ENCODE measurements at places on chromosomes 6 and 20.

- no peak for DNase-seq
Measured at GRCh38 chr6:158417760-158418098, 105.5 kb downstream of the TULP4 start.

GRCh38 chr6:144360401-144360800 lies 75.3 kb downstream of the UTRN start:
- DNase-seq: no peak

DNA sequence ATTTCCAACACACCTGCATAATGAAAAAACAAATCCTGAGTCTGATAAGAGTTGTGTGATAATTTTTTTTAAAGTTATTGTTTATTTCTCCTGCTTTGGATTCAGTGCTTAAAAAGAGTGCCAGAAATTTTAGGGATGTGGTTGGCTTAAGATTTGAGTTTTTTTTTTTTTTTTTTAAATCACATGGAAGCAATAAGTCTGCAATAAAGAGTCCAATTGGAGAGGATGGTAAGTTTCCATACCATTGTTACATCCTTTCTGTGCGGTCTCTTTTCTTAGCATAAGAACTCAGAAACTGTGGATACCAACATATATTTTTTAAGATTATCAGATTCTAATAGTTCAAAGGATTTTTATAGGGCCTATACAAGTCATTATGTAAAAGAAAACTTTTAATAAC lies 171.0 kb downstream of the BCKDHB start:
- no peak for DNase-seq

DNA sequence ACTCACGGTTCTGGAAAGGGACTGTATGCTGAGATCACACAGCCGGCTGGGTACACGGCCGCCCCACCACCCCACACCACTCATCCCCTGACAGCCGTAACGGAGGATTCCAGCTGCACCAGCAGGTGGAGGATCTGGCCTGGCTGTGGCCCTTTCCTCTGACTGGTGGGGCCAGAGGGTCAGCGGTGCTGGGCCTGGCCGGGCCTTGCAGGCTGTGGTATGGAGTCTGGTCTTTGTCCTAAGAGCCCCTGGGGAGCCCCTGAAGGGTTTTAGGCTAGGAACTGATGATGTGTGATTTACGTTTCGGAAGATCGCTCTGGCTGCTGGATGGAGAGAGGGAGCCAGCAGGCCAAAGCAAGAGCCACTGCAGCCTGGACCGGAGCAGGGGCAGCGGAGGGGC lies 26.6 kb downstream of the NOL4L start:
- DNase-seq: no peak

DNA sequence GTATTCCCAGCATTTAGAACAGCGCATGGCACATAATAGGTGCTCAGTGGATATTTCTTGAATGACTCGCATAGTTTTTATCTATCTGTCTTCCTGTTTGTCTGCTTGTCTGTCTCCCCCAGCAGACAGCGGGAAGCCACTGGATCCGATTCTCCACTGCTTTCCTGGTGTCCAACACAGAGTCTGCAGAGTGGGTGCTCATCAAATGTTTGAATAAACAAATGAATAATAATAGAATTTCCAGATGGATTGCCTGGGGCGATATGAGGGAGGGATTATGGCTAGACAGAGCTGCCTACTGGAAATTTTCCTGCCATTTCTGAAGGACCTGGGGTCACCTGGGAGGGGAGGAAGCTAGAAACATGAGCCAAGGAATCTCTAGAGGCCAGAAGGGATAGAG lies 18.9 kb downstream of the CDH22 start:
- DNase-seq: no peak

DNA sequence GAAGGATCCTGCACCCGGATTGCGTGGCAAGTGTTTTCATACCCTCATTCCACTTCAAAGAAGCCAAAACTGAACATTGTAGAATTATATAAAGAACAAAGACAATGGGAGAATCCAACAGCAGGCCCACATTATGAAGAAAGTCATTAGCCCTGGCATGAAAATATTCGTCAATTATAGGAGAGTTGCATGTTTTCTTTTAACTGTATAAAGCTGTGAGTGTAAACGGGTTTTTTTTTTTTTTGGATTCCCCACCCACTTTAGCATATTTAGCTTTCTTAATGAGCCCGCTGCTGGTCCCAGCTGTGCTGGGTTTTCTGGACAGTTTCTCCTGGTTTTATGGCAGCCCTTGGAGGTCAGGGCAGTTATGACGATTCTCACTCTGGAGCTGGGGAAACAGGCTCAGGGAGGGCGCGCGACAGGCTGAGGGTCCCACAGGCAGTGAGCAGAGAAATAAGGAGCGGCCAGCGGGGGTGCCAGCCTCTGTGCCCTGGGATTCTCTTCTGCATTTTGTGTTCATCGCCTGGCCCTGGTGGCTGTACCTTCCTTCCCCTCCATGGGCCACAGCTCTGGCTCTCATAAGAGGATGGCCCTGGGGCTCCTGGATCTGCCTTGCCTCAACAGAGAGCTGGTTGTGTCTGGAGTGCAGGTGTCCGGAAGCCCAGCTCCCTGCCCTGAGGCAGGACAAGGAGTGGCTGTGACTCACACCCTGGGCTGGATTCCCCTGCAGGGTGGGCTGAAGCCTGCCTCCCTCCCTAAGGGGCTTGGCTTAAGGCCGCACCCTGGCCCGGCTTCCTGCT lies 24.1 kb upstream of the SULF2 start:
- no peak for DNase-seq

- DNase-seq: peak; percentile 37
Measured at GRCh38 chr6:138722425-138723371, 50.9 kb upstream of the CCDC28A start.

DNA sequence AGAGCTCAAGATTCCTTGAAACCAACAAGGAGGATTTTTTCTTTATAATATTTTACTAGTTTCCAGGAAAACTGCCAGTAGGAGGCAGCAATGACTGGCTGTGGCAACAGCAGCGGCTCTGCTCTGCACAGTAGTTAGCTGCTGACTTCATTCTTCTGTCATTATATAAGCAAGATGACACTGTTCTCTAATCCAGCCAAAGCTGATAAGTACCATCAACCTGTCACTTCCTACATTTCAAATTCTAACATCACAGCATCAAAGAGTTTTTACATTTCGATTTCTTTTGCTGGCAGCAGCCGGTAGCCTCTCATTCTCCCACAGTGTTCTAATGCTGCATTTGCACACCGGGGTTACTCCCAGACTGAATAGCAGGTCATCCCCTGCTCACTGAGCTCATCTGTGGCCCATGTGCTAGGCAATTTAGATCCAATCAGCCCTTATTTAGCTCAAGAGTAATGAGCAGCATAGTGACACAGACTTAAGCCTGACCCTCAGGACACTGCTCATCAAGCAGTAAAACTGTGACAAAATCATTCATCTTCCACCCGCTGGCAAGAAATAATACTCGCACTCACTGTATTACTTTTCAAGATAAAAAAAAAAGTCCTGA lies 67.8 kb downstream of the MMS22L start:
- DNase-seq: peak; percentile 47

- DNase-seq: no peak
Measured at GRCh38 chr6:149134511-149134933, 183.0 kb upstream of the TAB2 start.

DNA sequence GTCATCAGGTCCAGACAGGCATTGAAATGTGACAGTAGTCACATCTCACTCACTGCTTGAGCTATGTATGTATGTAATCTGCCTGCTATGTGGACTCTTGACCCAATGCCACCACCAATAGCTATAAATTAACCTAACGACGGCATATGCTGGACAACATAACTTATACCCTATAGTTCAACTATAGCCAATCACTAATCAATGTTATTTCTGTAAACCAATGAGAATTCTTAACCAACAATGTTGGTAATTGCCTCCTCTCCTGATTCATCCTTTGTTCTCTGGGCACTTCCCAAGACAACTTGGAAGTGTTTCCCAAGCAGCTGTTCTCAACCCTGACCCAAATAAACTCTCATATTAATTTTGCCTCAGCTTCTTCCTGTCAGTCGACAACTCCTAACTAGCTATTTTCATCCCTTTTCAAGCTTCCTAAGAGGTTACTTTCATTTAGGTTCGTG lies 24.1 kb upstream of the SERPINB1 start:
- DNase-seq: no peak
